Naive thymus-derived CD8-positive, alpha-beta T cell (primary cell): ENCODE measurements at places on chromosomes 6 and 20. TPM values are rescaled to one million over a fixed set of nuclear protein-coding genes. Genes with fewer than 3 reads are reported as not detected.

GRCh38 chr6:38021571-38021970, 202.0 kb downstream of the ZFAND3 start:
- no peaks in the 10 kb centered on the region for H3K27me3 ChIP-seq
- DNase-seq, result no peak
- no peak overlapping the region for H3K4me3 ChIP-seq
- H3K36me3 ChIP-seq, result peaks cover 11% of the 10 kb centered on the region
- peak overlapping the region; percentile 19 for H3K27ac ChIP-seq
- H3K4me1 ChIP-seq, result peaks cover 50% of the 10 kb centered on the region

GRCh38 chr20:23362392-23363256, 642 bp downstream of the GZF1 start:
- H3K4me1 ChIP-seq, result peaks cover 31% of the 10 kb centered on the region
- H3K36me3 ChIP-seq, result peaks cover 15% of the 10 kb centered on the region
- peak overlapping the region; percentile 97 for H3K27ac ChIP-seq

GRCh38 chr6:159687341-159687740, 5.7 kb downstream of the SOD2 start:
- H3K36me3 ChIP-seq, result peaks cover 8% of the 10 kb centered on the region
- no peak overlapping the region for H3K4me3 ChIP-seq
- peaks cover 40% of the 10 kb centered on the region for H3K4me1 ChIP-seq
- no peaks in the 10 kb centered on the region for H3K27me3 ChIP-seq

- H3K4me3 ChIP-seq, result no peak overlapping the region
- peaks cover 7% of the 10 kb centered on the region for H3K4me1 ChIP-seq
- no peaks in the 10 kb centered on the region for H3K27me3 ChIP-seq
- no peaks in the 10 kb centered on the region for H3K36me3 ChIP-seq
These were observed 317.0 kb downstream of the CDC5L start for GRCh38 chr6:44704240-44705150.

- peak overlapping the region; percentile 89 for H3K27ac ChIP-seq
- peak overlapping the region; percentile 95 for H3K4me3 ChIP-seq
These were observed 1.1 kb downstream of the MAPRE1 start for GRCh38 chr20:32820698-32821377.

GRCh38 chr20:10877342-10877741, 203.5 kb upstream of the JAG1 start:
- DNase-seq, result no peak
- H3K4me3 ChIP-seq, result no peak overlapping the region
- no peaks in the 10 kb centered on the region for H3K36me3 ChIP-seq

- no peaks in the 10 kb centered on the region for H3K36me3 ChIP-seq
- H3K27ac ChIP-seq, result no peak overlapping the region
- no peaks in the 10 kb centered on the region for H3K4me1 ChIP-seq
- no peak overlapping the region for H3K4me3 ChIP-seq
- DNase-seq, result no peak
These were observed 420.5 kb upstream of the SULF2 start for GRCh38 chr20:48205786-48206185.

- H3K27me3 ChIP-seq, result peaks cover 17% of the 10 kb centered on the region
- H3K36me3 ChIP-seq, result no peaks in the 10 kb centered on the region
- no peak overlapping the region for H3K27ac ChIP-seq
- H3K4me3 ChIP-seq, result no peak overlapping the region
- no peaks in the 10 kb centered on the region for H3K4me1 ChIP-seq
- no peak for DNase-seq
These were observed 247.0 kb downstream of the LRFN2 start for GRCh38 chr6:40340196-40340595.

DNA sequence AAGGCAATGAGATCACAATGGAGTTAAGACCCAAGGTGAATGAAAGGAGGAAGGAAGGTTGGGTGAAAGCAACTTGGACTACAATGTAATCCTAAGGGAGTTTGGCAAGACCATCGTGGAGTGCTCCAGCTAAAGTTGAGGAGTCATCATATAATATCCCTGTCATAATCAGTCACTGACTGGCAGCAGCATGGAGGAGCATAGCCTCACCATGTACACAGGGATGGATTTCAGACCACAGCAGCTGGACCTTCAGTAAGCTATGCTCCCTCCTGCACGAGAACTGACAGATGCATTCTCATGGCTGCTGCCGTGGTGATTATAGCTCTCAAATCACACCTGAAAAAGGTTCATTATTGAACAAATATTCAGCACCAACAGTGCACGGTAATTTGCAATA, 43.0 kb downstream of the GOPC start:
- H3K4me3 ChIP-seq, result no peak overlapping the region
- DNase-seq, result no peak
- H3K27me3 ChIP-seq, result no peaks in the 10 kb centered on the region
- no peak overlapping the region for H3K27ac ChIP-seq
- H3K36me3 ChIP-seq, result no peaks in the 10 kb centered on the region

The RPRD1B gene
- 48.1 TPM for total RNA-seq

- H3K36me3 ChIP-seq, result no peaks in the 10 kb centered on the region
- H3K27ac ChIP-seq, result no peak overlapping the region
- H3K4me3 ChIP-seq, result no peak overlapping the region
- H3K4me1 ChIP-seq, result no peaks in the 10 kb centered on the region
- no peaks in the 10 kb centered on the region for H3K27me3 ChIP-seq
These were observed 401.2 kb upstream of the SULF2 start for GRCh38 chr20:48186447-48186846.

- peak overlapping the region; percentile 87 for H3K4me3 ChIP-seq
- no peak for DNase-seq
- H3K4me1 ChIP-seq, result peaks cover 45% of the 10 kb centered on the region
- H3K36me3 ChIP-seq, result no peaks in the 10 kb centered on the region
- no peaks in the 10 kb centered on the region for H3K27me3 ChIP-seq
These were observed 504 bp downstream of the B4GALT5 start for GRCh38 chr20:49712996-49713752.

DNA sequence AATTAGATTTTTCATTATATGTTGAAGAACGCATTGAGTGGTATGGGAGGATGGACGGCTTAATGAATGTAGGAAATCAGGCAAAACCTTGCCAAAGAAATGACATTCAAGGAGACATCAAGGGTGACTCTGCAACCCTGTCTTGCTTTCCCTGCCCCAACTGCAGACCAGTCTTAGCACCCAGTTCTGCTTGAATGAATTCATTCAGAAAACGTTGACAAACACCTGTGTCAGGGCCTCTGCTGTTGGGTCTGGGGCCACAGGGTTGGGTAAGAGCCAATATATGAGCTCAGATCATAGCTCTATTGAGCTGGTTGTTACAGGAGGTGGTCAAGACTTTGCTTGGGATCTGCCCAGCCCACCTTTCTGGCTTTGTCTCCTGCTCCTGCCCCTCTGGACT, 7.7 kb upstream of the ASXL1 start:
- DNase-seq, result no peak
- H3K4me1 ChIP-seq, result peaks cover 3% of the 10 kb centered on the region
- H3K27ac ChIP-seq, result no peak overlapping the region
- no peaks in the 10 kb centered on the region for H3K27me3 ChIP-seq
- H3K4me3 ChIP-seq, result no peak overlapping the region

DNA sequence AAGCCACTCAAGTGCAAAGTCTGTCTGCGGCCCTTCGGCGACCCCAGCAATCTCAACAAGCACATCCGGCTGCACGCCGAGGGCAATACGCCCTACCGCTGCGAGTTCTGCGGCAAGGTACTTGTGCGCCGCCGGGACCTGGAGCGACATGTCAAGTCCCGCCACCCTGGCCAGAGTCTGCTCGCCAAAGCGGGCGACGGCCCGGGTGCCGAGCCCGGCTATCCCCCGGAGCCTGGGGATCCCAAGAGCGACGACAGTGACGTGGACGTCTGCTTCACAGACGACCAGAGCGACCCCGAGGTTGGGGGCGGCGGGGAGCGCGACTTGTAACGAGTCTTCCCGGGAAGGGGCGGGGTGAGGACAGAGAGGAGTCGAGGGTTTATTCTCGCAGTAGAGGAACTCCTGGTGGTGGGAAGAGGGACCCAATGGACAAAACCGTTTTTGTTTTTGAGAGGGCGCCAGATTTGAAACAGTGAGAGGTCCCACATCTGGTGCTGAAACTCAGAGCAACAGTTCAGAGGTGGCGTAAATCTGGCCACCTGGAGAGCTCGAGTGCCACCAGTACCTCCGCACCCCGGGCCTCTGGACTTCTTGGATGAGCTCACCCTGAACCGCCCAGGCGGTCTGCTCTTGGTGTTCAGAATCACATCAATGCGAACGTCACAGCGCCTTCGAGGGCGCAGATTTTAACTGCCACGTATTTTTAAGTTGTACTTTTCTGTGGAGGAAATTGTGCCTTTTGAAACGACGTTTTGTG, 8.0 kb downstream of the PRDM13 start:
- peaks cover 90% of the 10 kb centered on the region for H3K27me3 ChIP-seq
- H3K36me3 ChIP-seq, result peaks cover 7% of the 10 kb centered on the region
- DNase-seq, result peak; percentile 38
- H3K4me3 ChIP-seq, result peak overlapping the region; percentile 77
- H3K4me1 ChIP-seq, result peaks cover 21% of the 10 kb centered on the region
- H3K27ac ChIP-seq, result no peak overlapping the region

DNA sequence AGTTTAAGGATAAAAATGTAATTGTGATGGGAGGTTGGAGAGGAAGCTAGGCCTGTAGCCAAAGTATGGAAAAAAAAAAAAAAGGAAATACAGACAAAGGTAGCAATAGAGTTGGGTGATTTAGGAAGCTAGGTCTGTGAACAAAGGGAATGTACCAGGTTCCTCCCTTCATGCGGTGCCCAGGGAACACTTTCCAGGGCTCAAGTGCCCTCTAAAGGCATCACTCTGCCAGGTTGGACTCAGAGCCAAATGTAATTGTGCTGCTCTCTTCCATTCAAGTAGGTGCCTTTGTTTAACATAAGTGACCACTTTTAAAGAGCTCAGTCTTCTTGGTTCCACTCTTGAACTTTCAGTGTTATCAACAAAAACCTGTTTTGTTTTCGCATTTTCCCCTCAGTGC, 159.7 kb upstream of the AHI1 start:
- no peaks in the 10 kb centered on the region for H3K4me1 ChIP-seq
- no peak overlapping the region for H3K4me3 ChIP-seq
- no peak overlapping the region for H3K27ac ChIP-seq
- H3K36me3 ChIP-seq, result peaks cover 6% of the 10 kb centered on the region
- H3K27me3 ChIP-seq, result peaks cover 10% of the 10 kb centered on the region

DNA sequence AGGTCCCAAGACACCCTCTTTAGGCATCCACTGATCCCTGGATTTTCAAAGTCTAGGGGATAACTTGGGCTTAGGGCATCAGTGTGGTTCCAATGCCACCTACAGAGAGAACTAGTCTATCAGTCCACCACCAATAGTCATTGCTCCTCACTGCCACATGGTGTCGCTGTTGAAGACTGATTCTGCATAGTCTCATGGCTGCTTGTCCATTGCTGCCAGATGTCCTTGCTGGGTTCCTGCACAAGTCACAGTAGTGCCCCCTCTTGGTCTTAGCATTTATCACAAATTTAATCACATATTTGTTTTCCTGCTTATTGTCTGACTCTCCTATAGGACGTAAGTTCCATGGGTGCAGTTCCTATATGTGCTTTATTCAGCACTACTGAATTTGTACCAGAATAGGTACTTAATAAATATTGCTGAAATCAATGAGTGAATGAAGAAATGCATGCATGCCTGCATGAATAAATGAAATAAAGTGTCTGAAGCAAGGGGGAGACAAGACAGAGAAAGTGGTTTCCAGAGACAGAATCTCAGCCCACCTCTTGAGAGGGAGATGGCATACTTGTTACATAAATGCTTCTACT, 45.9 kb upstream of the RALY start:
- H3K27ac ChIP-seq, result no peak overlapping the region
- H3K4me3 ChIP-seq, result no peak overlapping the region
- peak; percentile 33 for DNase-seq

The ZBTB46 gene
- not detected for total RNA-seq

The STMND1 gene
- not detected for total RNA-seq

The AVP gene
- not detected for total RNA-seq

The VNN1 gene
- total RNA-seq, result not detected

GRCh38 chr20:33669873-33670640, 3.3 kb downstream of the ACTL10 start:
- no peak overlapping the region for H3K4me3 ChIP-seq
- H3K36me3 ChIP-seq, result no peaks in the 10 kb centered on the region
- no peak for DNase-seq
- peaks cover 16% of the 10 kb centered on the region for H3K4me1 ChIP-seq

DNA sequence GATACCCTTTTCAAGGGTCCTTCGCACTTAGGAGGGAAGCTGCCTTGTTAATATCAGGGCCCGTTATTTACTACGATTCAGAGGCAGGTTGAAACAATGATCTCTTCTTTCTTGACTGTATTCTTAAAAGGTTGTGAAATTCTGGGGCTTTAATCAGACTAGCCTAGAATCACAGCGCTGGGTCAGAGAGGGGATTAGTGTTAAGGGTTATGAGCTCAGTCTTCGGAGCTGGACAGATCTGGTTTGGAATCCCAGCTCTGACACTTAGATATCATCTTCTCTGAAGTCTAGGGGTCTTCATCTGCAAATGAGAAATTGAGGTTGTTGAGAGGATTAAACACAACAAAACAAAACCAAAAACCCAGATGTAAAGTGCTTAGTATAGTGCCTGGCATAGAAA, 77.4 kb downstream of the CD83 start:
- no peaks in the 10 kb centered on the region for H3K36me3 ChIP-seq
- no peak overlapping the region for H3K27ac ChIP-seq
- no peak for DNase-seq
- H3K27me3 ChIP-seq, result peaks cover 21% of the 10 kb centered on the region
- no peaks in the 10 kb centered on the region for H3K4me1 ChIP-seq

DNA sequence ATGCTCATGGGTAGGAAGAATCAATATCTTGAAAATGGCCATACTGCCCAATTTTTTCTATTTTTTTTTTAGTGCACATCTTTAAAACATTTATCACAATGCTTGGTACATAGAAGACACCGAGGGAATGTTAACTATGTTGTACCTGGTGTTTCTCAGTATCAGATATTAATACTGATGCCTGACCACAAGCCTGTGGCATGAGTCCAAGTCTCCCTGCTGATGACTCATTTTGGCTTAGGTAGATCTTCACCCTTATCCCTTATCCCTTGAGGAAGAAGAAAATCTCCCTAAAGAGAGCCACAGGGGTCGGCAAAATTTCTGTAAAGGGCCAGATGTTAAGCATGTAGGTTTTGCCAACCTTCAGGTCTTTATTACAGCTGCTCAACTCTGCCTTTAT, 14.5 kb downstream of the CD109 start:
- H3K4me1 ChIP-seq, result peaks cover 13% of the 10 kb centered on the region
- no peaks in the 10 kb centered on the region for H3K27me3 ChIP-seq
- no peak for DNase-seq
- H3K4me3 ChIP-seq, result no peak overlapping the region

DNA sequence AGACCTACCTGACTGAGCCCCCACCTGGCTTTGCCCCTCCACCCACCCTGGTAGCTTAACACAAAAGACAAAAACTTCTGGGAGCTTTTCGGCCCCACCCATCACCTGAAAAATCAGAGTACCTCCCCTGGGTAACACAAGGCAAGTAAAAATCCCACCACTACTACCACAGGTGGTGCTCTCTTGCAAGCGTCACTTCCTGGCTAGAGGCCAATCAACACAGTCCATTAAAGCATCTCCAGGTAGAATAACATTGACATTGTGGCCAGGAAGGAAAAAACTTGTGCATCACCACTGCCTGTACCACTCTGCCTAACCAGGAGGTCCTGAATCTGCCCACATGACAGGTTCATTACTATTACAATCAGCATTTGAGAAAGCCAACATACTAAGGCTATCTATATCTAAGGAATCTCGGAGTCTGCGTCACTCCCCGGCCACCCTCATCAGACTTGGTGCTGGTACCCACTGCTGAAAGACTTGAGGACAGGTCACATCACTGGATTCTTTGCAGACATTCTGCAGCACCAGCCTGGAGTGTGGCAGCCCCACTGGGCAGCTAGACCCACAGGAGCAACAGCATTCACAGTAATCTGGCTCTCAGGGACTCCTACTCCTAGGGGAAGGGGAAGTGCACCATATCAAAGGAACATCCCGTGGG, 125.9 kb downstream of the CDK19 start:
- DNase-seq, result peak; percentile 0
- H3K36me3 ChIP-seq, result peaks cover 15% of the 10 kb centered on the region
- H3K27me3 ChIP-seq, result no peaks in the 10 kb centered on the region
- H3K27ac ChIP-seq, result peak overlapping the region; percentile 78
